ENCODE measurements at places on chromosomes 5 and 9. TPM values are rescaled to one million over a fixed set of nuclear protein-coding genes. Genes with fewer than 3 reads are reported as not detected.

CLIC3 gene
- total RNA-seq, result 3.5 TPM

- no peak for DNase-seq
These were observed 58.6 kb downstream of the BARX1 start for GRCh38 chr9:93896496-93897033.

DNA sequence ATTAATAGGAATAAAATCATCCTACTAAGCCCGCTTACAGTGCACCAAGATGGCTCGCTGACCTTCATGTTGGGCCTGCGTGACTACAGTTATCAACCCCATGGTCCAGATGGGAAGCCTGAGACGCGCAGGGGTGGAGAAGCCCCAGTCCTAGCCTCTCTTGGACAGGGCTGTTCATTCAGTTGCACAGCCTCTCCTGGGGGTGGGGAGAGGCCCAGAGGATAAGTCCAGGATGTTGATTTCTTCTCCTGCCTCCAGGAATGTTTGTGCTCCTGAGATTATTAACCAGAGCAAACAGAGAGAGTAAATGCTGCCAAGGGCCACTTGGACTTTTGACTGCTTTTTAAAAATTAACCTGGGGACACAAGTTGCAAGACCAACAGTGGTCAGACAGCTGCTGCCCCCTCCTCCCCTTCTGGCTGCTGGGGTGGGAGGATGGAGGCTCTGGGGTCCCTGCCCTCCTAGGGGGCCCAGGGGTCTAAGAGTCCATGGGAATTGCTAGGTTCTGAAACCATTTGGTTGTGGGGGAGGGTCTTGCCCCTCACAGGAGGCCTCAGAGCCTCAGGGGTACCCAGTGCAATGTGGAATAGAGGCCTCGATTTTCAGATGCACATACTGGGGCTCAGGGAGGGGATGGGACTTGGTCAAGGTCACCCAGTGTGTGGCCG lies 2.8 kb upstream of the AMBP start:
- no peak for DNase-seq

DNA sequence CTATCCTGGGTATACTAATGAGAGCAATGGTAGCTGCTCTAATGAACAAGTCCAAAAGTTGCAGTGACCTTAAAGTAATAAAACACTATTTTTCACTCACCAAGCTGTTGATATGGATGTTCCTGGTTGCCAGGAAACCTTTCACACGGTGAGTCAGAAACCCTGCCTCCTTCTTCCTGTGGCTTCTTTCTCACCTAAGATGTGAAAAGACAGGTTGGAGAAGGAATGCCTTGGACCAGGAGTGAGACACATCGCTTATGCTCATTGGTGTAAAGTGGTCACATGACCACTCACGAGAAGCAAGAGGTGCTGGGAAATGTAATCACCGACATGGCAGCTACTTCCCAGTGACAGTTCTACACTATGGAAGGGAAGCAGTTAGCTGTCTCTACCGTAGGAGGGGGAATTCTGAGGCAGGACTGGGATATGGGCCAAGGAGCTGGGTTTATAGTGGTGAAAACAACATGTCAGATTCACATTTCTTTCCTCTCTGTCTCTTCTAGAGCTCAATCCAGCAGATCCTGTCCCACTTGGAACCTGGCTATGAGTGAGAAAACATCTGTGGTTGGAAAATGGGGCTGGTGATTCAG lies 320.4 kb upstream of the KLF4 start:
- no peak for DNase-seq

All from breast epithelium (tissue), 4 donors.